ENCODE measurements at places on chromosomes 4 and X.

GRCh38 chrX:154010330-154011087 lies 9.2 kb downstream of the IRAK1 start:
- DNase-seq: no peak

DNA sequence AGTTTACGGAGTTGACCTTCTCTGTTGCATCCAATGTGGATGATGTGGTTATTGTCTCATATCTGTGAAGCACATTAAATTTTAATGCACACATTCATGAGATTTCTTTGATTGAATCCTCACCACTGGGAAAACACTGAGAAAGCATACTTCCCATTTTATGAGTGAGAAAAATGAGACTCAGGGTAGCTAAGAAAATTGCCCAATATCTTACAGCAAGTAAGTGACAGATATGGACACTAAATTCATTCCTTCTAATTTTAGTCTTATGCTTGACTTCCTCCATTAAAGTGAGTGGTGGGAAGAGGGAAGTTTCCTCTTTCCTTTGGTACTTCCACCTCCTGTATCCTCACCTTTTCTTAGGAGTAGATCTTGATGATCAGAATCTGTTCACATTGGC lies 504.8 kb upstream of the BOD1L1 start:
- no peak for DNase-seq

DNA sequence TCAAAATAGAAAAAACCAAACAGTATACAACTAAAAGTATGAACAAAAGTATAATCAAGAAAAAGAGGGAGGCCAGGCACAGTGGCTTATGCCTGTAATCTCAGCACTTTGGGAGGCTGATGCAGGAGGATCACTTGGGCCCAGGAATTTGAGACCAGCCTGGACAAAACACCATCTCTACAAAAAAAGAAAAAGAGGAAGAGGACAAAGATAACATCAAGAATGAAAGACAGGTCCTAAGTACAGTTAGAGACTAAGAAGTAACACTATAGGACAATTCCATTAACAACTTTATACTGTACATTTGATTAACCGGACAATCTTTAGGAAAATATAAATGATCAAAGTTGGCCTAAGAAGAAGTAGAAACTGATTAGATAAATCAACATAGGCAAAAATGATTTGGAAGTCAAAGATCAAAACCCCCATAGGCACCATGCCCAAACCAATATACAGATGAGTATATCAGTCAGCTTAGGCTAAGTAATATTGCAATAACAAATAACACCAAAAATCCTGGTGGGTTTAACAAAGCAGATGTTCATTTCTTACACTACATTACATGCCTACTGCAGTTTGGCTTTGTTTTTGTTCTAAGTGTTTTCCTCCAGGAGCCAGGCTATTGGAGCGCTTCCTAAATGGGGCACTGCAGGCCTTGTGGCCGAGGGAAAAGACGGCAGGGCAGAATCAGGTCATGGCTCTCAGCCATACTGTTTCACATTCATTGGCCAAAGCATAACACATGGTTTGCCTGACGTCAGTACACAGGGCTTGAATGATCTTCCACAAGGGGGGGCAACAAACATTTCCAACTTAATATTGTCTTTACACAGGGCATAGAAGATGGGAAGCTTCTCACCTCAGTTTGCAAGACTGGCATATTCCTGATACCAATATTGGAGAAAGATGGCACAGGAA lies 42.2 kb upstream of the HGFAC start:
- no peak for DNase-seq

GRCh38 chr4:185550933-185551332 lies 15.6 kb upstream of the PDLIM3 start:
- no peak for DNase-seq

GRCh38 chr4:80209340-80209701 lies 12.0 kb downstream of the PRDM8 start:
- no peak for DNase-seq

- no peak for DNase-seq
Measured at GRCh38 chr4:188992706-188993105, 853.5 kb downstream of the TRIML1 start.

GRCh38 chrX:10903523-10903922 lies 207.6 kb upstream of the HCCS start:
- no peak for DNase-seq

- DNase-seq: no peak
Measured at GRCh38 chr4:99885063-99885664, 9.1 kb downstream of the LAMTOR3 start.

GRCh38 chr4:112889619-112890527 lies 159.6 kb upstream of the ANK2 start:
- no peak for DNase-seq

DNA sequence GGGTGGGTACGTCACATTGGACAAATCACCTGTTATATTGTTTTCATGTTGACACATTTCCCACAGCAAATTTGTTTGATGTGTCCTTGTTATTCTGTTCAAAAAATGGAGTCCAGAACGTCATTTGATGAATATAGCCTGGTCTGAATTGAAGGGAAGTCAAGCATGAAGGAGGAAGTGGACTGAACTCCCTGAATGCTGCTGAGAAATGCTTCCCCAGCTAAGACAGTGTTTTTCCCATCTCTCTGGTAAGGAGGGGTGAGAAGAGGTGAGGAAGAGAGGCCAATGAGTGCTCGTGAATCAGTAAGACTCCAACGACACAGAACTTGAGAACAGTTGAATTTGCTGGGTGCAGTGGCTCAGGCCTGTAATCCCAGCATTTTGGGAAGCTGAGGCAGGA lies 127.4 kb downstream of the RBM47 start:
- no peak for DNase-seq

DNA sequence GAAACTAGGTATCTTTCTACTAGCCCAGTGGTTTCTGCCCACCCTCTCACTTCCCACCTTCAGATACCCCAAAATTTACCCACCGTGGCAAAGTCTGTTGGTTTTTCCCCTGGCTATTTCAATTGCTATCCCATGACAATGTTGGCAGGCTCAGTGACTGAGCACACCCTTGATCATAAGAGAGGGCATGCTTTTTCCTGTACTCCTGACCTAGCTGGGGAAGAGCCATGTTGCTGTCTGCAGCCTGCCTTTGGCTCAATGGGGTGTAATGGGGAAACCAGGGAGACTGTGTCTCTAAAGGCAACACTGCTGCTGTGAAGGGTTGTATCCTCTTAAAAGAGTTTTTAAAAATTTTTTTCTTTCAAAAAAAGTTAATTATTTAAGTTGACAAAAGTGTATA lies 90.4 kb upstream of the CITED1 start:
- DNase-seq: no peak

DNA sequence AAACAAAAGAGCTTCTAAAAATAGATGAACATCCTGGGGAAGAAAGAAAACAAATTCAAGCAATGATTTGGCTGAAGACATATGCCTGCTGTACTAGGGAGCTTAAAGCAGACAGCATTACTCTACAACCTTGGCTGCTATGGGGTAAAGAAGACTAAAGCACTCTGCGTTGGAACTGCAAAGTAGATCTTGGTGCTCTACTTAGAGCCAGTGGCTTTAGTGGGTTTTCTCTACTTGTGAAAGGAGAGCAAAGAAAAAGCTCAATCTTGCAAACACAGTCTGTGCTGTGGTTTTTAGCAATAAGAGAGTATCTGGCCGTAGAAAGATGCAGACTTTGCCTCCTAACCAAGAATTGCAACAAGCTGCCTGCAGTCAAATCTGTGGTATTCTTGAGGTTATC lies 334.7 kb upstream of the NDST3 start:
- no peak for DNase-seq

DNA sequence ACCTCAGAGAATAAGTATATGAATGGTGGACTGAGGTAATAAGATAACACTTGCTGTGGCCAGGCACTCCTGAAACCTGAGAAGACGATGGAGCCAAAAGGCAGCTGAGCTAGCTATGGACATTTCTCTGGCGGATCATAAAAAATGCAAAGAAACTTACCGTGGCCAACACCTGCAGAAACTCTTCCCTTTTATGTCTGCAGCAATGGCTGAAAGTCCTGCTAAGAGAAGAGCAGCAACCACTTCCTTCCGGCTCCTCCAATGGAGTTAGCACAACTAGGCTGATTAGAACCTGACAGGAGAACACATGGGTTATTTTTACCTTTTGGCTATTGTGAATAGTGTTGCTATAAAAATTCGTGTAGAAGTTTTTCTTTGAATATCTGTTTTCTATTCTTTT lies 76.0 kb upstream of the MAGEB16 start:
- DNase-seq: no peak

DNA sequence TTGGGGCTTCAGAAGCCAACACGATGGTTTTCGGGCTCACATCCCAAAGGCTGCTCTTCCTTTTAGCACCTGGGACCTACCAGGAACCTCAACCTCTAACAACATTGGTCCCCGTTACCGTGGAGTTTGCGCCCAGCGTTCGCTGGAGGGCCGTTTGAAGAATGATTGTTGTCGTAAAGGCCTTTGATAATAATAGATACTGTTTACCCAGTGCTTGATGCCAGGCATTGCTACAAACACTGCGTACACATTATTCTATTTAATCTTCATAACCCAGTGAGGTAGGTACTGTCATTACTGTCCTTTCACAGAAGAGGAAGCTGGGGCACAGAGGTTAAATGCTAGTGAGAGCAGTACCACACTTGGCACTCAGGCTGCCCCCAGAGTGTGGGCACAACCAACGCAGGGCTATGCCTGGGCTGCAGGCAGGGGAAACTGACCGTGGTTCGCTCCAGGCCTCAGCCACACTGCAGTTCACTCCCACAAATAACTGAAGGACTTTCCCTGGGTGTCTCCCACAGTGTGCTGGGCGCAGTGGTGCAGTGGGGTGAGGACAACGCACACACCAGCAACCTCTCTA lies 1.0 kb upstream of the ACSL1 start:
- DNase-seq: no peak

DNA sequence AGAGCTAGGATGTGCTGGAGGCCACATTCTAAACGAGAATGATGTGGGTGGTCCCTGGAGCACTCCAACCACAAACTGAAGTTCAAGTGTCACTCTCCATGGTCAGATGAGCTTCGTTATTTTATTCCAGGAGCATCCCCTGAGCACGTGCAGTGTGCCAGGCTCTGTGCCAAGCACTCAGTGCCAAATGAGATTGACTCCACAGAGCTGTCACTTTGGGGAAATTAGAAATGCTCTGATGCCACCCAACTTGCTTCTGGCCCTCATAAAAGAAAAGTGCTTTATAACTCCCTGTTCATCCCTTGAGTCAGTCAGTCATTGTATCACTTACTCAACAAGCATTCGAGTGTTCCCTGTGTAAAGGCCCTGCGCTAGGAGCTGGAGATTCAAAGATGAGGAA lies 91.2 kb downstream of the RTL5 start:
- DNase-seq: no peak

- DNase-seq: no peak
Measured at GRCh38 chrX:111447298-111447697, 35.3 kb upstream of the DCX start.

DNA sequence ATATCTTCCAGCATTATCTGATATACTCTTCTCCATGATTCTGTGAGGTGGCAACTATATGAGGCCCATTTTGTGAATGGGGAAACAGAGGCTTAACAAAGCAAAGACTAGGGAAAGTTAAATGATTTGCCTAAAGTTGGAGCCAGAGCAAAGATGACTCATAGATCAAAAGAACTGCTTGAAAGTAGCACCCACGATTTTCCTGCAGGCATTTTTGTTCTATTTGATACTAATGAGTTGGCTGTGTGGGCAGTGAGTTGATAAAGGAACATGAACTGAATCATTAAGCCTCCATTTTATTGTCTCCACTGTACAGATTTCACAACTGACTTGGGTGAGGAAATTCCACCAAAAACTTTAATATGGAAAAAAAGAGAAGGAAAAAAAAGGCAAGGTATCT lies 138.9 kb upstream of the IGFBP7 start:
- DNase-seq: no peak

GRCh38 chr4:87025614-87026041 lies 90.8 kb downstream of the AFF1 start:
- no peak for DNase-seq

GRCh38 chrX:37726346-37726745 lies 40.8 kb downstream of the XK start:
- DNase-seq: no peak

DNA sequence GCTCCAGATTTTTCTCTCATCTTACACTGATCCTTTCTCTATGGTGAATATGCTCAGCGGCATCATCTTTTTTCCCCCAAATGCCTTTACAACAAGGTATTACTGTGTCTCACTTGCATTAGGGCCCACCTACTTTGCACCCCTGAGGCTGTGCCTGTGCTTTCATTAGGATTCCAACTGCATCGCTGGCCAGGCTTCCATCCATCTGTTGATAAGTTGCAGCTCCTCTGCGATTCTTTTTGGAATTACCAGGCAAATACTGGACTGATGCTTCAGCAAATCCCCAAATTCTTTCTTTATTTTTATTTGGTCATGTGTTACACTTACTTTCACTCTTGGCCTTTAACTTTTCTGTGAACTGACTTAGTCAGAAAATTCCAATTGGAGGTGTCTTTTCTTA lies 77.3 kb downstream of the AFF2 start:
- no peak for DNase-seq

DNA sequence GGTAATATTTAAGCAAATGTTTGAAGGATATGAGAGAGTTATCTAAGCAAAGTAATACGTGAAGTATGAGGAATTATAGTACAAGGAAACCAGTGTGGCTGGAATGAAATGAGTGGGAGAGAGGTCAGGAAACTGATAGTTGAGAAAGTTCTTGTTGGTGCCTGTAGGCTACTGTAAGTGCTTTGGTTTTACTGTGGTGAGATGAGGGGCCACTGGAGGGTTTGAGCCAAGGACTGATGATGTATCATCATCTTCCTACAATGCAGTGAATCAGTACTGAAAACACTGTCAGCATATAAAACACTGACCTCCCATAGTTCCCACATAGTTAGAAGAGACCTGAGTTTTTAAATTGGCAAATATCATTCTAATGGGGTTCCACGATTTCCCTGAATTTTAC lies 367.5 kb upstream of the CTSO start:
- no peak for DNase-seq

DNA sequence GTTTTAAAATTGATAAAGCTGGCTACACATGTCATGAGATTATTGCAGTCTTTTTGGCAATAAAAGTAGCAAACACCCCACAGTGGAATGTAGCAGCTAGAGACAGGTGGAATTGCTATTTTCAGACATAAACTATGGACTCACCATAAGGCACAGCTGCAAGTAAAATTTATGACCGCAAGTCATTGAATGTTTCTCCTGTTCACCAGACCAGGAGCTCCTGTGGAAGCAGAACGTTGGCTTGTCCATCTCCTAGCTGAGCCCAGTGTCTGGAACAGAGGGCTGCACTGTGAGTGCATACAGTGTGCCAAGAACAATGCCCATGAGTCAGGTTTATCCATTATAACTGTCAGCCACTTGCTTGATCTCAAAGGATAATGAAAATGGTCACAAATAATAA lies 538.2 kb downstream of the INPP4B start:
- DNase-seq: no peak

DNA sequence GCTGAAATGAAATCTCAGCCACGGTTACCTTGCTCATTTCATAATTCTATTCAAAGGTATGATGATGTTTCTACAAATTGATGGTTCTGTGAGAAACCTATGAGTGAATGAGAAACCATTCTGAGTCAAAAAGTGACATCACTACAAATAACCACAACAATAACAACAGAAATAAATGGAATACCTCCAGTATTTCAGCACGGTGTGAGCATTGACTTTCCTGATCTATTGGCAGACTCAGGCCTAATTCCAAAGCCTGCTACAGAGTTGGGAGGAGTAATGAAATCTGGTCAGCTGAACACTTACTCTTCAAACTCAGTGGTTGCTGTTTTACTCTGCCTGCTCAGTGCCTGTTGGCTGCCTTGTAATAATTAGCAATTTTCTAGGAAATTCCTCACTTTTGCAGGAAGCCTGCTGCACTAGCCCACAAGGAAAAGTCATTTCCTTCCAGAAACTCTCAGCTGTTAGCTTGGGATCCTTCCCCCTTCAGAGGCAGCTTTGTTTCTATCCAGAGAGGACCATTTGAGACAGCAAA lies 18.8 kb upstream of the SYNPO2 start:
- DNase-seq: no peak

- DNase-seq: no peak
Measured at GRCh38 chrX:10006770-10007169, 39.6 kb downstream of the CLDN34 start.
